ENCODE measurements at places on chromosomes 4 and X.

- DNase-seq: no peak
These were observed 132.7 kb upstream of the TTC29 start for GRCh38 chr4:147078362-147078761.

- no peak for DNase-seq
These were observed 309.7 kb upstream of the TENM3 start for GRCh38 chr4:181933471-181933870.

GRCh38 chr4:162921178-162921785, 245.4 kb downstream of the NAF1 start:
- no peak for DNase-seq

DNA sequence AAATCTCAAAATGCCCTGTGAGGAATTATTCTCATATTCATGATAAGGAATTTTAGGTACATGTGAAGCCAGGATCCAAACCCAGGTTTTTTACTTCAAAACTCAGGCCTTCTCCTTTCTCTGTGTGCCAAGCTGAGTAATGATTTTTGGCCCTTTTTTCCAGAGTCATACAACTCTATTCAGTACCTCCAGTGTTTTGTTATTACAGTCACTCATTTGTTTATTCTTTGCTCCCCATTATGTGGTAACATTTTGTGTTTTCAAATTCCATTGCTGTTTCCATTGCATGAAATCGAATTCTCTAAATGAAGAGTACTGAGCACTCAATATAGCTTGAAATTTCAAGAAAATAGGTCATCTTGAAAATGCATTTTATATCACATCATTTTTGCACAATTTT, 315.4 kb downstream of the NR3C2 start:
- DNase-seq: no peak

GRCh38 chr4:181046809-181047208, 1196.4 kb upstream of the TENM3 start:
- DNase-seq: no peak

DNA sequence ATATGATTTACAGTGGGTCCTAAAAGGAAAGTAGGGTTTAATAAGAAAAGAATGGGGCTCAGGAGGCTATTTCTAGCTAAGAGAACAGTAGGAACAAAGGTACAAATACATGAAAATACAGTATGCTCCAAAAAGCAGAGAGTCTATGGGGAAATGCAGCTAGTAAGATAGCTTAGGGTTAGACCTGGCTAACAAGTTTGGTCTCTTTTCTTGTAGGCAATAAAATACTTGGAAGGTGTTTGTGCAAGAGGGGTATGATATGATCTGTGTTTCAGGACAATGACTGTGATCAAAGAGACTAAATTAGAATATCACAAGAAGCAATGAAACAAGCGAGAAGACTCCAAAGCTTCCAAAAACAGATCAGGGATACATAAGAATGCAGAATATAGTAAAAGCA, 33.5 kb upstream of the SH3KBP1 start:
- DNase-seq: no peak

DNA sequence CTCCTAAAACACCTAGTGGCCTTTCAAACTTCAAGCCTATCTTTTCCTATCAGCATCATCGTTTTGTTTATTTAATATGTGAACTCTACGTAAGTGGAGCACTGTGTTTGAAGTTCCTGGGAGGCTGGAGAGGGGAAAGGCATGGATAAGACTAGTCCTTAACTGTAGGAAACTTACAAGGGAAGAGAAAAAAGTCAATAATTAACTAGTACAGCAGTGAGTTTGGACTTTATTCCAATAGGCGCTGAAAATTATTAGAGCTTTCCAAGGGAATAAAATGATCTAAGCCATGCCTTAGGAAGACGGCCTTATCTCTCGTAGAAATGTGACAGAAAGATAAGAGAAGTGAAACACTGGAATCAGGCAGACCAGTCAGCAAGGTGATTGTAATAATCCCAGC, 55.3 kb downstream of the AMOT start:
- DNase-seq: no peak

DNA sequence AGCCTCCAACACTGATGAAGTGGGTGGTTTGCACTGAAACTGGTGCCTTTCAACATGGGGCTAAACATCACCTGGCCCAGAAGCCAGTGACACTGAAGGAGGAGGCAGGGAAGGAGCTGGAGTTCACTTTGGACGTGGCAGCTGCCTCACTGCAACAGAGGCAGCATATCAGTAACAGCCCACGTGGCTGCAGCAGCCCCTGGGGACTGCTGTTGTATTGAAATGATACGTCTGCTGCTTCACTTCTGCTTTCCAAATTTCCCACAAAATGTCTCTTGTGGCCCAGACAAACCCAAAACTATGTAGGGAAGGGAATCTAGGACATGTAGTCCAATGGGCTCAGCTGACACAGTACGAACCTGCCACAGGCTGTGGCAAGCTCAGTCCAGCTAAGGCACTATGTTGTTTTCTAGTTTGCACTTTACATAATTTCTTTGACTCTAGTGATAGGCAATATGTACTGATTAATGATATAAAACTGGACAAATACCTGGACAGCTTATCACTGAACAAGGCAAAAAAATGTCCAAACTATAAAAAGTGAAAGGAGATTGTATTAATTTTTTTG, 84.7 kb upstream of the RAPGEF2 start:
- no peak for DNase-seq

- no peak for DNase-seq
These were observed 1859.6 kb downstream of the C4orf33 start for GRCh38 chr4:130955520-130955919.

- DNase-seq: peak; percentile 55
These were observed 103.9 kb upstream of the RAB40AL start for GRCh38 chrX:102833136-102833535.

GRCh38 chrX:1355131-1356046, 18.8 kb downstream of the IL3RA start:
- DNase-seq: no peak

GRCh38 chrX:10600479-10600878, 19.9 kb downstream of the MID1 start:
- no peak for DNase-seq

- DNase-seq: peak; percentile 100
These were observed 293.1 kb downstream of the CAMK2D start for GRCh38 chr4:113468165-113469022.

DNA sequence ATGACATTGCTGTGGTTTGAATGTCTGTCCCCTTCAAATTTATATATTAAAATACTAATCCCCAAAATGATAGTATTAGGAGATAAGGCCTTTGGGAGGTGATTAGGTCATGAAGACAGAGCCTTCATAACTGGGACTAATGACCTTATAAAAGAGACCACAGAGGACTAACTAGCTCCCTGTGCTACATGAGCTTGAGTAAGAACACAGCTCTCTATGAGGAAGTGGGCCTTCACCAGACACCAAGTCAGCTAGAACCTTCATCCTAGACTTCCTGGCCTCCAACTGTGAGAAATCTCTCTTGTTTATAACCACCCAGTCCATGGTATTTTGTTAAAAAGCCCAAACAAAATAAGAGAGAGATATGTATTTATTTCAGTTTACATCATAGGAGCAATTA, 242.2 kb upstream of the CTSO start:
- no peak for DNase-seq

- DNase-seq: no peak
These were observed 276.9 kb downstream of the ARHGAP24 start for GRCh38 chr4:85751866-85752265.

DNA sequence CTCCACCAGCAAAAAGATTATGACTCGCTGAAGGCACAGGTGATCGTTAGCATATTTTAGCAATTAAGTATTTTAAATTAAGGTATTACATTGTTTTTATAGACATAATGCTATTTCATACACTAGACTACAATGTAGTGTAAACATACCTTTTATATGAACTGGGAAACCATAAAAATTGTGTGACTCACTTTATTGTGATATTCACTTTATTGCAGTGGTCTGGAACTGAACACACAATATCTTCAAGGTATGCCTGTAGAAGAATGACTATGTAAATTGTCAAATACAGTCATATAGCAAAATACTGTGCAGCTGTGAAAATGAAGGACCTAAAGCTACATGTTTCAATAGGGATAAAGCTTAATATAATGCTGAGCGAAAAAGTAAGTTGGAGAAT, 26.6 kb upstream of the MAML3 start:
- DNase-seq: no peak

GRCh38 chr4:77074381-77074831, 1.4 kb downstream of the CCNI start:
- no peak for DNase-seq

GRCh38 chr4:38192516-38192915, 232.3 kb downstream of the PTTG2 start:
- DNase-seq: no peak

GRCh38 chrX:119015407-119016237, 41.2 kb downstream of the LONRF3 start:
- DNase-seq: peak; percentile 76

DNA sequence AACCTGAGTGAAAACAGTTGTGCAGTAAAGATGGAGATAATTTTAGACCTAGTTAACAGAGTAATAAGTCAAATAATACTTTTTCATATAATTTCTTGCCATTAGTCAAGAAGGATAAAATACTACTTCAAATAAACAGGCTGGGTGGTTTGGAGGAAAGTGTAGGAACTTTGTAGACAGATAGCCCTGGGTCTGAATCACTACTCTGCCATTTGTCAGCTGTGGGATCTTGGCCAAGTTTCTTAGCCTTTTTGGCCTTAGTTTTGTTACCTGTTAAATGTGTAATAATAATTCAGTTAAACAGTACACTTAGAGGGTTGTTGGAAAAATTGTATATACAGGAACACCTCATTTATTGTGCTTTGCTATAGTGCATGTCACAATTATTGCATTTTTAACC, 163.7 kb downstream of the NPNT start:
- peak; percentile 18 for DNase-seq

GRCh38 chr4:151417164-151417571, 8.2 kb downstream of the FHIP1A start:
- no peak for DNase-seq

GRCh38 chrX:142002471-142002870, 98.8 kb downstream of the MAGEC1 start:
- DNase-seq: no peak

GRCh38 chrX:48548871-48549270, 9.4 kb downstream of the TBC1D25 start:
- DNase-seq: no peak

GRCh38 chr4:81049907-81050306, 19.4 kb downstream of the BMP3 start:
- DNase-seq: no peak

DNA sequence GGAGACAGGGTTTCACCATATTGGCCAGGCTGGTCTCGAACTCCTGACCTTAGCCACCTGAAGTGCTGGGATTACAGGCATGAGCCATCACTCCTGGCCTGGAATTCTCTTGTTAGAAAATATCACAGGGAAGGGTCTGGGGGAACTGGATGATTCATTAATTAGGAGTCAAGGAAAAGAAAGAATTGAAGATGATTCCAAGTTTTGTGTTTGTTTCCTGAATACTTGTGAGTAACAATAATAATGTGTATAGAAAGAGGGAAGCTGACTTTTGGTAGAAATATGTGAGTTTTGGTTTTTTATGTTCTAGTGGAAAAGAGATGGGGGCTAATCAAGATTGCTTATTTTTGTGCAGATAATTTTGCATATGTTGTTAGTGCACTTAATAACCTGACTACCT, 77.3 kb upstream of the CLNK start:
- DNase-seq: peak; percentile 92

GRCh38 chr4:25271866-25272265, 38.0 kb downstream of the PI4K2B start:
- no peak for DNase-seq

GRCh38 chrX:16465081-16465876, 184.7 kb upstream of the S100G start:
- DNase-seq: peak; percentile 67

- DNase-seq: no peak
These were observed 341.3 kb downstream of the ADGRL3 start for GRCh38 chr4:61541459-61541858.

Measured in fibroblast of skin of right biceps (primary cell).